ENCODE measurements at places on chromosomes 3 and 15. TPM values are rescaled to one million over a fixed set of nuclear protein-coding genes. Genes with fewer than 3 reads are reported as not detected.

- DNase-seq, result no peak
Measured at GRCh38 chr3:44242721-44243120, 1.0 kb downstream of the TOPAZ1 start.

DNA sequence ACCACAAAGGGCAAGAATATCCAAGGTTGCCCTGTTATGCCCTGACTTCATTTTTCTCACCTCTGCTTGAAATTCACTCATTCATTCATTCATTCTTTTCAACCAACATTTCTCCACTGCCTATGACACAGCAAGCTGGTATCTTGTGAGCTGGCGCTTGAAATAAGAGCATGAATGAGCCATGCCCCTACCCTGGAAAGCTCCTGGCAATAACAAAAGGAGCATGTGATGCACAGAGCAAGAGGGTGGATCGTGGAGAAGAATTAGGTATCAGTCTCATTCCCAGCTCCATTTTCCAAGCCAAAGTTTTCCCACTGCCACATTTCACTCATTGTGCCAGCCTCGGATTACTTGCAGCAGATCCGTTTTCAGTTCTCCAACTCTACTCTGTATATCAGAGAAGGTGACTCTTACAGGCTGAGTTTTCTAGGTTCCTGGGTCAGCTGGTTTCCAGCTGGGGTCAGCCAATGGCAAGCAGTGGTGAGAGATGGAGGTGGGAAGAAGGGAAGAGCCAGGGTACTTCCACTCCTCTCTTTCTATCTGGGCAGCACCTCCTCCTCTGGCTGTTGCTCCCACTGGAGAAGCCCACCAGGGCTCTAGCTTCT is 144.8 kb downstream of the SUCLG2 start:
- DNase-seq, result no peak

The TGFBR2 gene
- total RNA-seq, result 303 TPM

DNA sequence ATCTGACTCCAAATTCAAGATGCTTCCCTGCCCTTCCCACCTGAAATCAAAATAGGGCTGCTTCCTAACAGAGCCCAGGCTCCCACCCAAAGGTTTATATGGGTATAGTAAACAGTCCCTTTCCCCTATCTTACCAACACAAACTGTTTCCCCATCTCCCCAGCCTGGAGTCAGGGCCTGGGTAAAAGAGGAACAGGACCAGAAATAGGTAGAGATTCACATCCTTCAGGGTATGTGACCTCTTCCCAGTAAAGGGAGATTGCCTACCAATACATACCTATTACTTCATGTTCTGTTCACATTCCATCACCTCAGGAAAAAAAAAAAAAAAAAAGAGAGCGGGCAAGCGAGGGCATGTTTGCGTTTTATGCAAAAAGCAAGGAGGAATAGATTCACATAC is 9.7 kb upstream of the SHF start:
- no peak for DNase-seq

GRCh38 chr3:143002083-143002712 is 828 bp downstream of the U2SURP start:
- peak; percentile 26 for DNase-seq

- DNase-seq, result no peak
Measured at GRCh38 chr3:189806171-189806951, 175.2 kb downstream of the TP63 start.

- DNase-seq, result peak; percentile 78
Measured at GRCh38 chr3:177827511-177828207, 630.4 kb upstream of the TBL1XR1 start.

DNA sequence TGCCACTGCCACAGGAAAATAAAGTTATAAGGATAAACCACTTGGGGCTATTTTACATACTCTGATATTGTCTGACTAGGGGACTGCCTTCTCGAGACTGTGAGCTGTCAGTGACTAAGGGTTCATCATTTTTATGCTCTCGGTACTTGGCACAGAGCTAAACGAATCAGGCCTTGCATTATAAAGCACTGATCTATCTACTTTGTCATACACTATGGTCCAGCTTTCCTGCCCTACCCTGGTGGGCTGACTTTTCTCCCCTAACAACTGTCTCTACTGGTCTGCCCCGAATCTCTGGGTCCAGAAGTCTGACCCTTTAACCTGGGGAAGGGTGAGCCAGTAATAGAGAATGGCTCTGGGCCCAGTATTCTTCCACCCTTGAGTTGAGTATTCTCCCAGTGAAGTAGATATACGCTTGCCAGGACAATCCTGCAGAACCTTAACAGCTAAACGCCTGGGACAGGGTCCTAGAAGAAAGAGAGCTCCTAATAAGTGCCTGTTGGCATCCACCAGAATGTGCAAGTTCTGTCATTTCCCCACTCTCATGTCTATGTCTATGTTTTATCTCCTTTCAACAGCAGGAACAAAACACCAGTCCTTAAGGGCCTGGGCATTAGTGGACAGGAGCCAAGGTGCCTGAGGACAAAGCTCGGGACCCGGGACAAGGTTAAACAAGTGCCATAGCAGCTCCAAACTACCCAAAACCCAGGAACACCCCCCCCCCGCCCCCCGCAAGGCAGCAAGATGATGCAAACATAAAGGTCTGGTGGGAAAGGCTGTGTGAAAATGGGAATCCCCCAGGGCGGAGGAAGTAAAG is 1.2 kb downstream of the LARP6 start:
- DNase-seq, result no peak

The PAK6 gene
- total RNA-seq, result not detected

DNA sequence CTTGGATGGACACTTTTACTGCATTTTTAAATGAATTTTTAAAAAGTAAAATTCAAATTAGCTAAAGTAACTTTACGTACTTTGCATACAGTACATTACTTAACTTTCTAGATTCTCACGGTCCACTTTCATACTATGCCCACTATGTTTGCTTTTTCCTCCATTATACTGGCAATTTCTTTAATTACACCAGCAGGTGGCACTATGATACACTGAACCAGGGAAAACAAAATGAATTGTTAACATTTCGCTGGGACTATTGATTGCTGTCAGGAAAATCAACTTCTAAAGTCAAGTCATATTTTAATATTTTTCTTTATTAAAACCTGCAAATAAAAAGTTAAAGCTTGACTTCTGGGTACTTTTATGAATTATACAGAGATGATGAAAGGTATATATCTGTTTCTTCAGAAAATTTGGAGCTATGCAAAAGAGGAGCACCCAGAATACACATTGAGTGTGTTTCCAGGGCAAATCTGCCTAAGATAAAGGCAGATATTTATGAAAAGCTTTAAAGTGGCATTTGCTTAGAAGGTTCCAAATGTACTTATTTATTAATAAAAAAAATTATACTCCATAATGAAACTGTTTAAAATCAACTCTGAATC is 21.8 kb upstream of the POU1F1 start:
- peak; percentile 49 for DNase-seq

GRCh38 chr3:111906656-111907055 is 47.6 kb downstream of the PHLDB2 start:
- peak; percentile 34 for DNase-seq

The PIERCE2 gene
- 0.89 TPM for total RNA-seq

DNA sequence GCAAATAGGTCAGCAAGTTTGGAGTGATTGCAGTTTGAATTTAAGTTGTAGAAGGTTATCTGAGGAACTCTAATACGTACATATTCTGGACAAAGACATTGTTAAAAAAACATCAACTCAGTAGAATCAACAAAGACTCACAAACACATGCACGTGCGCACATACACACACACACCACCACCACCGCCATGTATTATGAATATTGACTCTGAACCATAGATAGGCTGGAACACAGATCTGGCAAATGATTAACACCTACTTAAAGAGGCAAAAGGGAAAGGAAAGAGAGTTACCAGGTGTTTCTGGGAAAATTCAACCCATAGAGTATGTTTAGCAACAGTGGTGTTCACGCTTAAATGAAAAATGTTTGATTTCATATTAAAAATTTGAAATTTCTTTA is 334.2 kb upstream of the ALCAM start:
- no peak for DNase-seq

DNA sequence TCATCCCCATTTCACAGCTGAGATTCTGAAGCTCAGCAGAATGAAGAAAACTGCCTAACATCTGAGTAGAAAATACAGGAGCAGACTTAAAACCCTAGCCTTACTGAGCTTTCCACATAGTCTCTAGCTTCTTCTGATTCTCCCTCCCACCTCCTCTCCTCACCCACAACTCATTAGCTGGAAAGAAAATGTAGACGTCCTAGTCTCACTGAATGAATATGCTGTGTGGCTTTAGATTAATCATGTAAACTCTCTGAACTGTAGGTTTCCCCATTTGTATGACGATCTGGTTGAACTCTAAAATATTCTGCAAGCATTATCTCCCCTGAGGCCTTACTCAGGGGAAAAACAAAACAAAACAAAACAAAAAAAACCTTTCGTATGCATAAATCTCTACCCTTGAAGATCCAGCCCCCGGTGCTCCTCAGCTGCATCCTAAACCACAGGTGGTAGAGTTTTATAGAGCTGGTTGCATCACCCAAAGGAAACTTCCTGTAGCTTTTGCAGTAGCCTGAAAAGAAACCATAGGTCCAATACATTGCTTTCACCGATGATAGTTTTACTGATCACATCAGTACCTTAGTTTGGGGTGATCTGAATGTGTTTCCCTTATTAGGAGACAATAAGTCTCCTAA is 40.6 kb downstream of the FOXB1 start:
- DNase-seq, result no peak

- DNase-seq, result no peak
Measured at GRCh38 chr3:191715585-191715984, 254.6 kb downstream of the PYDC2 start.

The REC114 gene
- not detected for total RNA-seq

DNA sequence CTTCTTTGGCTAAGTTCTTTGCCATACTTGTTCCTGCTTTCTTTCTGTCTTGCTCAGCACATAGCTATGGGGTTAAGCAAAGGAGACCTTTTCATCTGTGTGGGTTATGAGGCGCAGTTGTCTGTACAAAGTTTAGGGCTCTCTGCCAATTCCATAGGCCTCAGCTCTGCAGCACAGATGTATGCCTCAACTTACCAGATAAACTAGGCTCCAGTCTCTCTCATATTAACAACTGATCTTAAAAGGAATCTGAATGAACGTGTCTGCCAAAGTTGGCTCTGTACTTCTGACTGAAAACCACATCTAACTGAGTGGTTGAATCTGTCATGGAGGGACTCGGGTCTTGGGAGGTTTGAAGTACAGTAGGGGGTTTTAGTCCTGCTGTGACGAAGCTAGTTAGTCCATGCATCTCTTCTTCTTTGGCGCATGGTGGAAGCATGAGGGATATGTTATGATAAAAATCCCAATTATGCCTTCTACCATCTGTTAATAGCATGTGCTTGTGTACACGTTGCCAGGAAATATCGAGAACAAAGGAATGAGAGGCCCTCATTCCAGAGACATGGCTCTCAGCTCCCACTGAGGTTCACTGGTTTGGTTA is 114.6 kb upstream of the TSC22D2 start:
- DNase-seq, result no peak

GRCh38 chr3:187986514-187986934 is 167.4 kb upstream of the LPP start:
- peak; percentile 81 for DNase-seq

The TMEM45A gene
- 21.6 TPM for total RNA-seq

- no peak for DNase-seq
Measured at GRCh38 chr15:29914511-29914926, 92.3 kb upstream of the TJP1 start.

DNA sequence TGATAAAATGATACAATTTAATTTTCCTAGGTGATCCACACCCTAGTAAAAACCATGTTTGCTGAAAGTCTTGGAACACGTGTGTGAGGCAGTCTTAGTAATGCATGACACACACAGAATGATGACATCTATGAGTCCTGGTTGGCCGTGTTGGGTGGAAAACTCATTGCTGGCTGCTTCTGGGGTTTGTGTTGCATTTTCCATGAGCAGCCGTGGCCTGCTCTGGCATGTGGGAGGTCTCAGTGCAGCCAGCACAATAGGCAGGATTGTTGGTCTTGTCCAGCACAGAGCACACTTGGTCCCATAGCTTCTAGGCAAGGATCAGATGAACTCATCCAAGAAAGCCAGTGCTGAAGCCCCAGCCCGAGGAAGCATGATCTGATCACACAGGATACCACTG is 172.8 kb upstream of the UBE3A start:
- no peak for DNase-seq

The ARGFX gene
- total RNA-seq, result not detected

The TBC1D23 gene
- total RNA-seq, result 30.2 TPM

GRCh38 chr15:71920573-71920972 is 110.2 kb downstream of the NR2E3 start:
- DNase-seq, result no peak

GRCh38 chr15:69758291-69758771 is 305.7 kb downstream of the RPLP1 start:
- DNase-seq, result no peak

DNA sequence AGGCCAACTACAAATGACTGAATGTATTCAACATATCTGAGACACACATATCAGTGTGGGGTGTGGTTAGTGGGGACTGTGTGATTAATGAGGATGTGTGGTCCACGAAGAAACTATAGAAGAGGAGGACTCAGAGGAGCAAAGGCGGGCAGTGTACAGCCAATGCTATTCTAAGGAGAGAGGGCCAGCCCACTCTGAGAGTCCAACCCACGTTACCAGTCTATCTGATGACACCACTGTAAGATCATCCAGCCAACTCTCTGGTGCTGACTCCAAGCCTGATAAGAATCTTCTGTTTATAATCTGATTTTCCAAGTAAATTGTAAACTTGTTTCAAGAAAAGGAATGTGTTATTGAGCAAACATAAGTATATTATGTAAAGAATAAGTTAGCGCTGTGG is 47.2 kb downstream of the MCF2L2 start:
- DNase-seq, result peak; percentile 16

DNA sequence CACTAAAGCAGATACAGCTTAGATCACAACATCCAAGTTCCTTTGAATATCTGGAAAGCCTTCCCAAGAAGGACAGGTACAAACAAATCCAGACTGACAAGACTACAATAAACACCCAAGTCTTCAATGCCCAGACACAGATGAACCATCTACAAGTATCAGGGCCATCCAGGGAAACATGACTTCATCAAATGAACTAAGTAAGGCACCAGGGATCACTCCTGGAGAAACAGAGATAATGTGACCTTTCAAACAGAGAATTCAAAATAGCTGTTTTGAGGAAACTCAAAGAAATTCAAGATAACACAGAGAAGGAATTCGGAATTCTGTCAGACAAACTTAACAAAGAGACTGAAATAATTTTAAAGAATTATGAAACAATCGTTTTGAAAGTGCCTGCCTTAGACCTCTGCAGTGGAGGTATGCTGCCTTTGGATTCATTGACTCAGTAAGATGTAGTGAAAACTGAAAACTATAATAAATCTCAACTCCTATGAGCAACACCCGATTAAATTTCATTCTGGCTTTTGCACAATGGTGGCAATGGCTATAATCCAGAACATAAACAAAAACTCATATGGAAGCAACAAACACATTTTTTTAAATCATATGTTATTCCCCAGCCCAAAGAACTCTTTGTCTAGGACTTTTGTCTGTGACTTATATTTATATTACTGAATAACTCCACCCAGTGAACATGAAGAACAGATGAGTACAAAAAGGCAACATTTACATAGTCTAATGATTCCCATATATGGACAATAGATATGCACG is 12.6 kb upstream of the COL8A1 start:
- DNase-seq, result no peak

DNA sequence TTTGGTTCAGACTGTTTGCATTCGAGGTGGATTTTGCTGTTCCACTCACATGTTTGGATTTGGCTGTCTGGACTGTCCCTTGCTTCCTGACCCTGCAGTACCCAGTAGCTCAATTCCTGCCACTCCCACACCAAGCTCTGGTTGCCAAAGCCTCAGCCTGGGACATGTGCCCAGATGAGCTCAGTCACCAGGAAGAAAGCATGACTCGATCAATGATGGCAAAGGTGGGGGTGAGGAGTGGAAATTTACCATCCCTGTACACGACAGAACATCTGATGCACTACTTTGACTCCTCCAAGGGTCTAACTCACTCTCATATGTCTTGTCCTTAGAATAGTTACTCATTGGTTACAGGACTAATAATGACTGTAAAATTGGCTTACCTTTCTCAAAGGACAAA is 45.2 kb downstream of the ZNF385D start:
- DNase-seq, result peak; percentile 19
